ENCODE measurements at places on chromosomes 2 and 18.

DNA sequence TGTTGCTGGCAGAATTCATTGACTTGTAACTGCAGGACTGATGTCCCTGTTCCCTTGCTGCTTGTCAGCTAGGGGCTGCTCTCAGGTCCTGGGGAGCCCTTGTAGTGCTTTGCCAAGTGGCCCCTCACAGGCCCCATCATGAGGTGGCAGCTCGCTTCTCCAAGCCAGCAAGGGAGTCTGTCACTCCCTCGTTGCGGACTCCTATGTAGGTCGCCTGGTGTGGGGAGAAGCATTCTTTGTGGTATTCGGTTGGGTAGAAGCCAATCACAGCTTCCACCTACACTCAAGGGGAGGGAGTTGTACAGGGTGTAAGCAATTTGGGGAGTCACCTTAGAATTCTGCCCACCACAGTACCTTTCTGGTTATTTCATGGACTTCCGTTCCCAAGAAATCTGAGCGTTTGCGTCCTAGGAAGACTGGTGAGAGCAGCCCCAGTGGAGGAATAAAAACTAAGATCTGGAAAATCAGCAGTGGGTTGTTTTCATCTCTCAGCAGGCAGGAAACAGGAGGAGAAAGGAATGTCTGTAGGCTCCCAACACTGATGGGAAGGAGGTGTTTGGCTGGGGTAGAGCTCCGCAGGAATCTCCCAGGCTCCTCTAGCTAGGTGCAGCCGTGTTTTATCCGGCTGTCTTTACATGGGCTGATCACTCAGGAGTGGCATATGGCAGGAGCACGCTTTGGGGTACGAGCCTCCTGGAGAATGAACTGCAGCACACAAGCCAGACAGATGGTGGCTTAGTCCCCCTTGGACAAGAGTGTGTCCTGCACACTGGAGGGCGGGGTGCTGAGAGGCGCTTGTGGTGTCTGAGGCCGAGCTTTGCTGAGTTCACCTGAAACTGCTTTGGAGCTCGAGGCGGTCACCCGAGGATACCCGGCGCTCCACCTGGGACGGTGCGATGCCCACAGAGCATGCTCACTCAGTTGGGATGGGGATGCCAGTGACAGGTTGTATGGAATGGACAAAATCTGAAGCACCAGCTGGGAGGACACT lies 58.3 kb downstream of the LDLRAD4 start:
- DNase-seq, result no peak

- DNase-seq, result no peak
These were observed 95.4 kb downstream of the DOCK10 start for GRCh38 chr2:224946895-224947294.

- no peak for DNase-seq
These were observed 8.0 kb downstream of the CYRIA start for GRCh38 chr2:16657671-16658070.

DNA sequence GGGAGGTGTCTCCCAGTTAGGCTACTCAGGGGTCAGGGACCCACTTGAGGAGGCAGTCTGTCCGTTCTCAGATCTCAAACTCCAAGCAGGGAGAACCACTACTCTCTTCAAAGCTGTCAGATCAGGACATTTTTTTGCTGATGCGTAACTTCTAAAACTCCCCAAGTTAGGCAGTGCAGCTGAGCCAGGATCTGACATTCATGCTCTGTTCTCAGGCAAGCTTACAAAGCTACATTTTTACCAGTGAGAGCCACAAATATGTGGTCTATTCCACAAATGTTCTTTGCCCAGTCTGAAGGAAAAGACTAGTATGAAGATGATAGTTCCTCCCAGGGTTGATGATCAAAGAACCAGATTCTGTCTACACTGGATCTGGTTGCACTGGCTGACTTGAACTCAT lies 184.1 kb downstream of the MTCL1 start:
- no peak for DNase-seq

GRCh38 chr2:202178346-202178958 lies 59.9 kb downstream of the SUMO1 start:
- no peak for DNase-seq

DNA sequence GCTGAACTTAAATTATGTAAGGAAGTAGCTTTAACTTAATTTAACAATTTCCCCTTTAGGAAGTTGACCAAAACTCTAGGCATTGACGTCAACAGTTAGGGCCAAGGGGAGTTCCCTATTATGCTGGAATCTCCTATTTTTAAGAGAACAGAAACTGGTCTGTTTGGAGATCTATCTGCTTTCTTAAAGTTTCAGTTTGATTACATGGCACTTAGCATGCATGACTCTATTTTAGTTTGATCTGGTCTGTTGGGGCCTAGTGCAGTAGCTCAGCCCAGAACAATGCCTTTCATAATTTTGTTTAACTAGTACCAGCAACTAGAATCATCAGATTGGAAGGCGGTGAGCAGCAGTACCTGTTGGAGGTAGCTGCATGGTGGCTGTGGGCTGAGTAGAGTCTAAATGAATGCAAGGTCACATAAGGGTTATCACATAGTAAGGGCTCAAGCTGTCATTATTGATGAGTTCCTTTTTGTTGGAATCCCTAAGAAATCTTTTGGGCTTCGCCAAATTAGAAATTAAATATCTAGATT lies 60.5 kb upstream of the ZNG1B start:
- DNase-seq, result no peak

DNA sequence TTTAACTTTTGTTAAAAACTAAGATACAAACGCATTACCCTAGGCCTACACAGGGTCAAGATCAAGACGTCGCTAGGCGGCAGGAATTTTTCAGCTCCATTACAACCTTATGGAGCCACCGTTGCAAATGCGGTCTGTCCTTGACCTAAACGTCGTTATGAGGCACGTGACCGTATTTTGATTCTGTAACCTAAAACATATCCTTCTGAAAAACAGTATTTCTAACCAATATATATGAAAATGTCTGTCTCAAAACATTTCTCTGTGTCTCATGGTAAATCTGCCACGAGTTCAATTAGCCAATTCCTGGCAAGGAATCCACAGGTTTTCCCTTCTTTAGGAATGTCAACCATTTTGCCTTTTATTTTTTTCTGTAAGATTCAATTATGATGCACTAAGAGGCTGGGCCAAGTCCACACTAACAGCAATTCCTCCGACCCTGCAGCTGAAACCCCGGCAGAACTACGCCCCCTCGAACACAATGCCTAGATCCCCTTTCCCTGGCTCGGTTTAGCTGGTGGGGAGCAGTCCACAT lies 1.7 kb downstream of the RTN4 start:
- no peak for DNase-seq

GRCh38 chr2:127515383-127515915 lies 10.8 kb downstream of the IWS1 start:
- no peak for DNase-seq

GRCh38 chr2:185806783-185807182 lies 68.2 kb downstream of the FSIP2 start:
- DNase-seq, result no peak

- DNase-seq, result no peak
These were observed 191.6 kb downstream of the PTPRM start for GRCh38 chr18:7758764-7759163.

DNA sequence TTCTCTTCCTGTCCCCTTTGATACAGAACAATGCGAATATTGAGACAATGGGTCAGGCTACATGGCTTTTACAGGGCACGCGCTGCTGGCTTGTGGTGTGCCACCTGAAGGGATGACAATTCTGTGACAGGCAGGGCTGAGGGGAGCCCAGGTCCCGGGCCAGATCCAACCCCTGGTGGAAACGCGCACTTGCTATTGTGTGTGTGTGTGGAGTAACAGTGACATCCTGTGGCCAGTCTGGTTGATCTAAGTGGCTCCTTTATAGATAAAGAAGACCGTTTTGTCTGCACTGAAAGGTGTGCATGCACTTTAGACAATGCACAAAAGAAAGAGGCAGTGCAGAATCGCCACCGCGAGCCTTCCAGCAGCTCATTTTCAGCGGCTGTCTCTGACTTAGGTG lies 273.6 kb downstream of the HRH4 start:
- no peak for DNase-seq

DNA sequence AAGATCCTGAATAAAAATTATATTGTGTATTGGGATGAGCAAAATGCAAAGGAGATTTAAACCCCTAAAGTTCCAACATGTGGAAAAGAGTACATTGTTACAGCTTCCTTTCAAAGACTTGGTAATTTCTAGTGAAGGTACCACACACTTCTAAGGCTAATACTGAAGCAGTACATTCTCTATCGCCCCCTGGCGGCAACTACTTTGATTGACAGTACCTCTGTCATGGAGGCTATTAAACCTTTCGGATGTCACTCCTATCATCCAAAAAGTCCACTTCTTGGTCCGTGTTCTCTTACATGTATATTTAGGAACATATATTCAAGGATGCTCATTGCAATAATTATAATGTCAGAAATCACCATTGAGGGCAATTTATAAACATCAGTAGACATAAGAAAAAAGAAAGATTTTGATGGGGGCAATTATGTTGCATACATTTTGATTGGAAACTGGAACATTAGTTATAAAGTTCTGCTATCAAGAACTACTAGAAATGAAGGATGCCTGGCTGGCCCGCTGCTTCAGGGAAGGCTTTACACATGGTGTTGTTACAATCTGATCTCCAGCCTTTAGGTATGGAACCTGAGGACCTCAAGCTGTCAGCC lies 601.6 kb downstream of the CPS1 start:
- peak; percentile 59 for DNase-seq

GRCh38 chr2:166609183-166609959 lies 115.3 kb upstream of the SCN7A start:
- DNase-seq, result no peak

- peak; percentile 8 for DNase-seq
These were observed 26.0 kb upstream of the NOTO start for GRCh38 chr2:73176205-73176880.

- DNase-seq, result no peak
These were observed 32.3 kb downstream of the UBXN4 start for GRCh38 chr2:135773917-135774316.

DNA sequence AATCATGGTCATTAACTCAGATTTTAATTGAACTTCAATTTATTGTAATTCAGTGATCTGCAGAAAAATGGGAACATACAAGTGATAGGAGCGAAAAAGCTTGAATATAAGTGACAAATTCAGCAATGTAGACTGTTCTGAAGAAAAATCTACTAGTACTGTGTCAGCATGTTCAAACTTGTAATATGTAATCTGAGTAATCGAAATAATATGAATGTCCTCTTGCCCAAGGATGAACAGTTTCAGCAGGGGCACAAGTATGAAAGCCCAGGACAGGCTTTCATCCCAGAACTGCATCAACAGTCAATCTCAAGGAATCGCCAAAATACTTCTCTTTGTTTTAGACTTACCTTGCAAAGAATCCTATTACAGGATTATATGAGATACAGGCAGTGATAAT lies 1110.5 kb downstream of the LRP1B start:
- no peak for DNase-seq

- DNase-seq, result no peak
These were observed 3.6 kb upstream of the CAPG start for GRCh38 chr2:85413592-85414420.

- DNase-seq, result no peak
These were observed 260.6 kb downstream of the ANAPC1 start for GRCh38 chr2:111623380-111623779.

DNA sequence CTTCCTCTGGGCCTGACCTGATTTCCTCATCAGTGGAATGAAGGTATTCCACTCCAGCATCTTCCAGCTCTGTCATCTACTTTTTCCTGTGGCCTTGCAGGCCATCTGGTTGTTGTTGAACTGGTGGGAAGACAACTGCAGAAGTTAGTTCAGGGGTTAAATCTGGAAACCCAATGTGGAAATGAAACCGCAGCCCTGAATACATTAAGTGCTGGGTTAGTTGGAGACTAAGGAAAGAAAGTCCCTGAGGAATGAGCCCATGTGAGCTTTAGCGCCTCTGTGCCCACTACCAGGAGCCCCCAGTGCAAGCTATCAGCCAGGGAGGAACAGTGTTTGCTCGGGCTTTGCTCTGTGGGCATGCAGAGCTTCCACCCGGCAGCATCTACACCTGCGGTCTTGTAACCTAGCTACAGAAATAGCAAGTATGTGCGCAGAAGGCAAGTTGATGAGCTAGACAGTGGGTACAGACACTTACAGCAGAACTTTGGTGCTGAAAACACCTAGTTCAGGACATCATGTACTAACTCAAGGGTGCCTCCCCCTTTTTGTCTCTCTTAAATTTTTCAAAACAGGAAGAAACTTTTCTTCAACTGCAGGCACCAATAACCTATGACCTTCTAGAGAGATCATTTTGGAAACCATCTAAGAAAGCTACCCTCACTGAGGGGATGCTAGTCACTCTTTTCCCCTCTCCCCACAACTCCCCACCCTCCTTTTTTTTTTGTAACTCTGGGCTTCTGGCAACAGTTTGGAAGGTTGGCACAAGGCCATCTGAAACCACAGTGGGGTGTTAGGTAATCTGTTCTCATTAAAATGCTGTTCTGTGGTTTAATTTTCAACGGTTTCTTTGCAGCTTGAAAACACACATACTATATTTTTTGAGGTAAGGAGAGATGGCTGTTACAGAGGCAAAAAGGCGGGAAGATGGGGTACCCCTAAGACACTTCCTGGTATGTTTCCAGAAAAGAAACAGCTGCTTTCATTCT lies 18.3 kb upstream of the CXCR4 start:
- peak; percentile 28 for DNase-seq

- no peak for DNase-seq
These were observed 1.5 kb downstream of the GALNT14 start for GRCh38 chr2:31136732-31137131.

- DNase-seq, result no peak
These were observed 224.5 kb upstream of the HDAC4 start for GRCh38 chr2:239625156-239625845.

GRCh38 chr2:98458207-98458606 lies 13.5 kb downstream of the INPP4A start:
- no peak for DNase-seq

- no peak for DNase-seq
These were observed 5.6 kb upstream of the LAMA3 start for GRCh38 chr18:23683671-23684070.

GRCh38 chr18:2540575-2540974 lies 30.7 kb downstream of the METTL4 start:
- no peak for DNase-seq

DNA sequence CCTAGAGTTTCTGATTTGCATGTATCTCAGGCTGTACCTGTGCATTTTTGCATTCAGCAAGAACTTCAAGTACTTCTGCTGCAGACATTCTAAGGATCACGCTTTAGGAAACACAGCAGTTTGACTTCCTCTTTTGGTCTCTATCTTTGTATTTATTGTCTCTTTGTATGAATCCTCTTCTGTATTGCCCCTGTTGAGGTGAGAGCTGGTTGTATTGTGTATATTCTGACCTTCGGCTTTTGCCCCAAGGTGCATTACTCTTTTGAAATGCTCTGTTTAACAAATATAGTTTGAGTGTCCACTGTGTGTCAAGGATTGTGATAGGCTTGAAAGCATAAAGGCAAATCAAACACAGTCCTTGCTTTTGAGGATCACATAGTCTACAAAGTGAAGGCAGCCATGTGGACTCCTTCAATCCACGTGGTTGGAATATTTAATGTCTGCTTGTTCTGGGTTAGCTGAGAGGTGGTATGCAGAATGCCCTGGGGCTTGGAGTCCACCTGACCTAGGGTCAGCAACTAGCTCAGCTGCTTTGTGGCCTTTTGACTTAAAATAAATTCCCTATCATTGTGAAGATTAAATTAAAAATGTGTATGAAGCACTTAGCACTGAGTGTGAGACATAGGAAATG lies 108.1 kb downstream of the LYPD6 start:
- DNase-seq, result no peak

GRCh38 chr2:1750933-1751766 lies 6.8 kb upstream of the PXDN start:
- peak; percentile 22 for DNase-seq
